Activated T-cell treated with anti-CD3 and anti-CD28 coated beads, Interleukin-2, amount 50 U/mL, for 1 hour (primary cell): ENCODE measurements at places on chromosomes 5 and 9.
A peak's percentile ranks its signal among the peaks of the same experiment; 100 is the strongest.

DNA sequence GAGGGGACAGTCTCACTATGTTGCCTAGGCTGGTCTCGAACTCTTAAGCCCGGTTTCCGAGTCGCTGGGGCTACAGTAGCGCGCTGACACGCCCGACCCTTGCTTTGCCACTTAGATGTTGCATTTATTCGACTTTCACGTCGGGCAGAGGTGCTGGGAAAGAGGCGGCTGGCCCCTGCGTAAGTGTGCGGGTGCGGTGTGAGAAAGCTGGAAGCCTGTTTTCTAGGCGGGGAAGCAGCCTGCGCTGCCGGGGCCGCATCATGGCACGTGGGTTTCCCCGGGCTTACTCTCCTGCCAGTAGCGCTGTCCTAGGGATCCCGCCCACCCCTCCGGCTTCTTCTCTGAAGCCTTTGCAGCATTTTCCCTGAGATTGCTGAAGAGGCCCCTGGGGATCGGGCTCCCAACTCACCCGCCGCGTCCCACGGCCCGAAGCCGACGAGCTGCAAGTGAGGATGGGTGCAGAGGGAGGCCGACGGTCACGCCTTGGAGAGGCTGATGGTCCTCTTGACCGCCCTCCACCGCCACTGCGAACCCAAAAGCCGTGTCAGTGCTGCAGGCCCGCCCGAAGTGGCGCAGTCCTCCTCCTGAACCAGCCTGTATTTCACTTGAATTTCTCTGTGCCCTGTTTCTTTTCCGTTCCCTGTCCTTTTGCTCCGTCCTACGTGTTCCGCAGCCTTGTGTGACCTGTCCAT, 5.8 kb upstream of the TRIM41 start:
- peak; percentile 72 for DNase-seq

DNA sequence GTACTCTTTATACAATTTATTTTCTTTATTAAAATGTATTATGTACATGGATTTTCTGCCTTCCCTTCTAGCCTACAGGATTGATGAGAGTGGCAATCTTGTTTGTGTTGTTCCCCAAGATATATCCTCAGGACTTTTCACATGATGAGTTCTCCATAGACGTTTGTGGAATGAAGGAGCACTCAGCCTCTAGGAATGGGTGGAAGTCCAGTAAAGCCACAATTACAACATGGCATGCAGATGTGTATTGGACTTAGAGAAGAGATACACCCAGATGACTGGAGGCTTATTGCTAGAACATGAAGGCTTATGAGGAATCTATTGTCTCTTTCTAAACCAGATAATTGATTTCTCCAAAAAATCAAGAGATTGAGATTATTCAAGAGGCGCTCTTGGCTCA, 8.2 kb upstream of the DOCK2 start:
- no peak for DNase-seq

- no peak for DNase-seq
Measured at GRCh38 chr5:138792195-138792790, 39.1 kb downstream of the CTNNA1 start.

- no peak for DNase-seq
Measured at GRCh38 chr5:81202655-81203054, 30.5 kb upstream of the CKMT2 start.

DNA sequence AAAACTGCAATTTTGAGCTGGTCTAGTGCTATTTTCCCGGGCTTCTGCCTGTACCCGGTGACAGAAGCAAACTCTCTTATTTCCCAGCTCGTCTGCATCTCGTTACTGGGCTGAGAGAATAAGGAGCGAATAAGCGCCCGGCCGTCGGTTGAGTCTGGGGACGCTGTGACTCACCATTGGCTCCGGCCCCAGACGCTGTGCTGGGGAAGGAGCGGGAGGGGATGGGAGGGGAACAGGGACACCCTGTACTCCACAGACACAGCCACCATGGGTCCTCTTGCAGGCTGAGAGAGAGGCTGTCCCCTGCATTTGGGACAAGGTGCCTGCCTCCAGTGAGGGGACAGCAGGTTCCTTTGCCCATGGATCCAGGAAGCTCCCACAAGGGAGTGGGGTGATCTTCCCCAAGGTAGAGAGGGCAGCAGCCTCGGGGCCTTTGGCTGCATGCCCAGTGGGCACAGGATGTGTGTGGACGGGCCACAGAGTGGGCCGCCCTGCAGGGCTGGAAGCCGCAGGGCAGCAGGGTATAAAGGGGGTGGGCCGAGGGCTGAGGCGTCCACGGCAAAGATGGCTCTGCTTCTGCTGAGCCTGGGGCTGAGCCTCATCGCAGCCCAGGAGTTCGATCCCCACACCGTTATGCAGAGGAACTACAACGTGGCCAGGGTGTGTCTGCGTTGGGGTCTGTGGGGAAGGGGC, at the start of gene LCN9:
Gene LCN9, plus strand, starts transcription at position 552 of the 693 bp plus-strand sequence. Its CDS starts 13 bp downstream, at position 565.
- DNase-seq, result no peak

GRCh38 chr5:45696206-45696836, at the start of gene HCN1:
TSS of gene HCN1 (minus strand) at chr5:45696380.
- DNase-seq, result no peak

GRCh38 chr9:134030821-134031470, 5.7 kb downstream of the BRD3OS start:
- DNase-seq, result no peak

- peak; percentile 55 for DNase-seq
Measured at GRCh38 chr5:139389701-139390638, at the start of gene MZB1. TSS of gene MZB1 (minus strand) at chr5:139389913. CDS start at chr5:139389856, 57 bp downstream.

- no peak for DNase-seq
Measured at GRCh38 chr5:107665036-107665570, 5.6 kb downstream of the EFNA5 start.

DNA sequence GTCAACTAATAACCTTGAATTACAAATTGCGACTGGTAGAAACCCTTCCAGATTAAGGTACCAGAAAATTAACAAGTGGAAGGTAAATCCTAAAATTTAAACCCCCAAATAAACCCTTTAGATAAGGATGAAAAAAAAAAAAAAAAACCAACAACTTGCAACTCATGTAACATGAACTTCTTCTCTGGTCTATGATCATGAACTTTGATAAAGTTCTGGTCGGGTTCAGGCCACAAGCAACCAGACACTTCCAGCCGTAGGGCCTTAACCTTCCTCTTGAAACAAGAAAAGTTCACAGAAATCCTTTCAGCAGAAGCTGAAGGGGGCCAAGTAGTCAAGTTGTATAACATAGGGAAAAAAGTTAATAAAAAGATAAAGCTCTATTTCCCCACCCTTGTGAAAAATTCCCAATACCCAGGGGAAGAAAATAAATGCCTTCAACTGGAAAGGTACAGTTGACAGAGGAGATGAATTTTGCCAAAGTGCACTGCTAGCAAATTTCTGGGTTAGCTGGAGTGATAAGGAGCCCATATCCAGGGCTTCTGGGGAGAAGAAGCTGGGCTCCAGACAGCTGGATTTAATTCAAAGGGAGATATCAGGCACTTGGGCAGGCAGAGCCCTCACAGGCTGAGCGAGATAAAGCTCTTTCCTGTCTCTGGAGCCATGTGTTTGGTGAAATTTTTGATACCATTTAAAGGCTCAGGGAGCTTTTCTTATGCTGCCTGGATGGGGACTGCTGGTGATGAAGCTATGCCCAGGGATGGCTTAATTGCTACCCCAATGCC, 234.2 kb upstream of the PANK3 start:
- DNase-seq, result no peak
